NCI-H446 treated with DMSO at 0.1 percent for 48 hours (cell line): ENCODE measurements at places on chromosomes 13 and 19.

- no peak for DNase-seq
Measured at GRCh38 chr19:8206147-8207087, 2.8 kb upstream of the CERS4 start.

DNA sequence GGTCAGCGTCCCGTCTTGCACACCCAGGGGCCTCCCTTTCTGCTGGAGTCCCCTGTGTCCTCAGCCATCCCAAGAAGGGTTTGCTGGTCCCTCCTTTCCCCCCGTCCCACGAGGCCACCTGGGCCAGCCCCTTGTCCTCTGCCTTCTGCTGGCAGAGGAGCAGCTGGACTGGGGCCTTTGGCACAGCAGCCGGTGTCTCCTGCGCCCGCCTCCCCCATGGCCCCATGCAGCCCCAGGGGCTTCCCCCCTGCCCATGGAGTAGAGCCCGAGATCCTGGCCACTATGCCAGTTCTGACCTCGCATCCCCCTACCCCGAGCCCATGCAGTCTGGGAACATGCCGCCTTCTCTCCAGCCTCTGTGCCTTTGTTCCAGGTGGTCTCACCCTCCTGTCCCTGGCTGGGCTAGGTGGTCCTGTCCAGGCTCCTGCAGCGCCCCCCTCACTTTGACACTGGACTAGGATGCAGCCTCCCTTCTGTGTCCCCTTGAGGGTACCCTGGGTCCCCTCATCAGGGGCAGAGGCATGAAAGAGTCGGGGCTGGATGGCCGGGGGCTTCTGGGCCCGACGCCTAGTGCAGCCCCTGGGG is 5.7 kb upstream of the GARIN5A start:
- DNase-seq = no peak

DNA sequence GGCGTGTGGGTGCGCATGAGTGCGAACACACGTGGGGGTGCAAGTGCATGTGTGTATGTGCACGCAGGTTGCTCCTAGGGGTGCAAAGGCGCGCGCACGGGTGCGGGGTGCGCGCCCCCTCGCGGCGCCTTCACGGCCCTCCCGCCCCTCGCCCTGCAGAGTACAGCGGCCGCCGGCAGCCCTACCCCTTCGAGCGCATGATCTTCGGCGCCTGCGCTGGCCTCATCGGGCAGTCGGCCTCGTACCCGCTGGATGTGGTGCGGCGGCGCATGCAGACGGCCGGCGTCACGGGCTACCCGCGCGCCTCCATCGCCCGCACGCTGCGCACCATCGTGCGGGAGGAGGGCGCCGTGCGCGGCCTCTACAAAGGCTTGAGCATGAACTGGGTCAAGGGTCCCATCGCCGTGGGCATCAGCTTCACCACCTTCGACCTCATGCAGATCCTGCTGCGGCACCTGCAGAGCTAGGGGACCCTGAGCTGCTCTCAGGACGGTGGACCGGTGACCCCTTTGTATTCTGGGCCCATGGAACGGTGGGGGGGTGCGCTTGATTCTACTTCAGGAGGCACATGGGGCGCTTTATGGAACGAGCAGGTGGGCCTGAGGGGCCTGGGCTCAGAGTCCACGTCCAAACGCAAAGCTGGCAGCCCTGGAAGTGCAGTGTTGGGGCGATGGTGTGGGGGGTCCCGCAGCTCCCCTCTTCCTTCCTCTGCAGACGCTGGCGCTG is 27.7 kb downstream of the TMEM161A start:
- DNase-seq = no peak

DNA sequence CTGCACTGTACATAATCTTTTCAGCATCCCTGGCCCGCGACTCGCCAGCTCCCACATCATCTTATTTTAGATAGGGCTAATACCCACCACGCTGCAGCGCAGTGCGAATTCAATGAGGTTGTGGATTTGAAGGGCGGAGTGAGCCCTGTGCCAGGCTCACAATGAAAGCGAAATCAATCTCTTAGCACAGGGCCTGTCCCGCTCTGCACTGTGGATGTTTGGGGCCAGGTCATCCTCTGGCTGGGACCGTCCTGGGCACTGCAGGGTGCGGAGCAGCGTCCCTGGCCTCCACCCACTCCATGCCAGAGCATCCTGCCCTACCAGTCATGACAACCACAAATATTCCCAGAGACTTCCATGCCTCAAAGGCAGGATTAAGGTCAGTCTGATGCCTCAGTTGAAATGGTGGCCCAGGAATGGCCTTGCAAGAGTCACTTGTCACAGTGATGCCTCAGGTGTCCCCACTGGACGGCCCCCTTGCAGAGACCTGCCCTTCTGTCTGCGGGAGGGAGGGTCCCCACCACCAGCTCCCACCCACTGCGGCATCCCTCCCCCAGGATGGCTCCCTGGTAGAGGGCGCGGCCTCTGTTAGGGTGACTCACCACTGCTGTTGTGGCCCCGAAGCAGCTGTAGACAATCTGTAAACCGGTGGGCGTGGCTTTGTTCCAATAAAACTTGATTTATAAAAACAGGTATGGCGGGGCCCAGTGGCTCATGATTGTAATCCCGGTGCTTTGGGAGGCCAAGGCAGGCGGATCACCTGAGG is 5.6 kb downstream of the UHRF1 start:
- DNase-seq = no peak

DNA sequence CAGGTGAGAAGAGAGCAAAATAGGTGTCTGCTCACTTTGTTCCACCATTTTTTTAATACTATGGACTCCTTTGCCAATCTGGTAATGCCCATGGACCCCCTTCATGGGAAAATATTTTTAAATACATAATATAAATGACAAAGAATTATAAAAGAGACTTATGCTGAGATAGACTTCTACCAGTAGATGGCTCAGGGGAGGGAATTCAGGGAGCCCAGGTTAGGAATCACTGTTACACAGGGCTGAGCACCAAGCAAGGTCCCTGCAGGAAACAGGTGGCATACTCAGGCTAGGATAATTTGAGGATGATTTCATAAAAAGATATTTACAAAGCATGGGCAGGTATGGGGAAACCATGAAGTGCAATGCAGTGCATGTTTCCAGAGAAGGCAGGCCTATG is 525.9 kb downstream of the FGF9 start:
- DNase-seq = no peak

- DNase-seq = no peak
Measured at GRCh38 chr13:97889803-97890202, 63.7 kb upstream of the IPO5 start.

- DNase-seq = peak; percentile 20
Measured at GRCh38 chr19:54231077-54231931, 8.5 kb upstream of the LILRB3 start.
